ENCODE measurements at places on chromosomes 16 and 17.

DNA sequence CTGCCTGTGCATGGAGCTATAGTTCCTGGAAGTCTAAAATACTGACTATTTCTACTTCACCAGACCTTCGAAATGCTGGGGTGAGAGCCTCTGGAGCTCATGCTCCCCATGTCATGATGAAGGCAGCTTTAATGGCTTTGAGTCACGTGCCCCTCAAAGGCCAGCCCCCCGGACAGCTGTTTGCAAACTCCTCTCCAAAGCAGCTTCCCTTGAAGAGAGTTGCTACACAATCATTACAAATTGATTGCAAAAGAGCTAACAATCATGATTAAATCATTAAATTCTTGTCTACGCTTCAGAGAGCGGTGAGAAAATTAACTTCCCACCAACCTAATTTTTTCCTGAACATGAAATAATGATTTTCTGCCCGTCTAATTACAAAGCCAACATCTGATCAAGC is 134.8 kb upstream of the IRX6 start:
- no peak for DNase-seq

DNA sequence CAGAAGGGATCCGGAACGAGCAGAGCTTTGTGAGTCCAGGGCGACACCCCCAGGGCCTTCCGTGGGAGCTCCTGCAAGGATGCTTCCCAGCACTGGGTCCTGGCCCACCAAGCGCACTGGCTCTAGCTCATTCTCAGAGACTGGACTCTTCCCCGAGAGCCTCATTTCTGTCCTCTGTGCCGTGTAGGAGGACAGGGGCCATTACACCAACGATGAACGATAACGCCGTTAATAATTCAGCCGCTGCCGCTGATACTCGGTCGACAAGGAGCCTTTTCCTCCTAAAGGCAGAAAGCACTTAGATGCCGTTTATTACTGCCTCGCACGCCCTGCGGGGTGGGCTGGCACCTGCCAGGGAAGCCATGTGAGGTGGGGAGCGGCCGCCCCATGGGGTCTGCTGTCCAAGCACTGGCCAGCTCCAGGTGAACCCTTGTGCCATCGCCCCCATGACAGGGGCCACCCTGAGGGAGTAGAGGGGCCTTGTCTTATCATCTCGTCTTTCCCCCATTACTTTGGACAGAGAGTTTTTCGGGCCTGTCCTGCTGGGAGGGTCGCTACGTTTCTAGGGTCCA is 33.5 kb downstream of the TBC1D16 start:
- DNase-seq: no peak

DNA sequence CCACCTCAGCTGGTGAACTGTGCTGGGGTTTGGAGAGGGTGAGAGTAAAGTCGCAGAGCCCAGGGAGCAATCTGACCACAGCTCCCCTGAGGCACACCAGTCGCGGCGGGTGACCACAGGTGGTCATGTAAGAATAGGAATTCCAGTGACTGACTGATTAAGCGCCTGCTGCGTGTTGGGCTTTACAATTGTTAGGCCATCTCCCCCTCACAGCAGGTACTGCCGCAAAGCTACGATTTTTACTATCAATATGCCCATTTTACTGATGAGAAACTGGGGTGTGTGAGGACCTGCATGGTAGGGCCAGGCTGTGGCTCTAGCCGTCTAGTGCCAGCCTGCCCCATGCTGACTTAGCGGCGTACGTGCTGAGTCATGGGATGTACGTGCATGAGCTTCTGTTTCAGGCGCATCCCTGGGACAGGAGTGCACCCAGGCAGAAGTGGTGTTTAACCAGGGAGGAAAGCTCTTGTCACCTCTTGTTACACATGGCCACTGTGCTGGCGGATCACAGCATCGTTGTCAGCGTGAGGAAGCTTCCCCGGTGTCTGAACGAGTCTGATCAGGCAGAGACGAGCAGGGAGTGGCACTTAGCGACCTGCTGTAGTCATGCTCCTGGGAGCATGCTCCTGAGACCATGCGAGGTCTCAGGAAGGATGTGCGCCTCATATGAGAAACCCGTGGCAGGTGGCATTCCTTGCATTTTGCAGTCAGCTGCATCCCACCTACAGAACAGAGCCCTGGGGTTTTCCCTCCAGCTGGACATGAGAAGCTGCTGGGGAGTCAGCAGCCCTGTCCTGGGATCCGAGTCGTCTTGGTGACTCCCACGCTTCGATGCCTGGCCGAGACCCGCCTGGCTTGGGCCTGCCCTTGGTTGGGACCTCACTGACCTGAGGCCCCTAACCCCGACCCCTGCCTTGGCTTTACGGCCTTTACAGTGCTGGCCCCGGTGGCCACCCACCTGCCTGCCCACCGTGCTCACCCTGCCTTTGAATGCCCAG is 163.7 kb upstream of the CHMP6 start:
- DNase-seq: no peak

DNA sequence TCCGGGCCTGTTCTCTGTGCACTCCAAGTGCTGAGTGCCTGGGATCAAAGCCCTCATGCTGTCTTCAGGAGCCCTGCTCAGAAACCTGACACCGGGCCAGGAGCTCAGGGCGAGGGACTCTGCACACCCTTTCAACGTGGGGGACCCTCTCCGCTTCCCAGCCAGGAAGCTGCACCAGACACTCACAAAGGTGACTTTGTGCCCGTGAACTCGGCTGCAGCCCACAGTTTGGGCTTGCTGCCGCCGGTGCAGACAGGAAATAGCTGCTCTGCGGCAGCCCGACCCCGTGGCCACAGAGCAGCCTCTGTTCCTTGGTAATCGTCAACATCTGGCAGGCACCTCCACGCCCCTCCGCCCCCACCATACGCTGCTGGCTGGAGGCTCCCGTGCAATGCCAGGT is 93.4 kb upstream of the METRNL start:
- no peak for DNase-seq

DNA sequence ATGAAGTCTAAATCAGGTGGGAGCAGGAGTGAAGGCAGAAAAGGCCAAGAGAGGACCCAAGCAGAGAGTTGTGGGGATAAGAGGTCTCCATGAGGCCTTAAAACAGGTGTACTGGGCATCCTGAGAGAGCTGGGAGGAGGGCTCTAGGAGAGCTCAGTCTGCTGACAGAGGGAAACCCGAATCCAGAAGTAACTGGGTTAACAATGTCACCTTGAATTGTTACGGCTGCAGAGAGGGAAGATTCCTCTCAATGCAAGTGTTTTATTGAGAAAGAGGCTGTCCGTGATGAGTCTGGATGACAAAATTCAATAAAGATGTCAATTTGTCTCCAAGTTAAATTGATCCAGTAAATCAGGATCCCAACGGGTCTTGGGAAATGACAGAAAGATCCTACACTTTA is 8.3 kb downstream of the DHRS7C start:
- no peak for DNase-seq

- DNase-seq: no peak
These were observed 34.3 kb upstream of the SLC12A3 start for GRCh38 chr16:56830669-56831068.

DNA sequence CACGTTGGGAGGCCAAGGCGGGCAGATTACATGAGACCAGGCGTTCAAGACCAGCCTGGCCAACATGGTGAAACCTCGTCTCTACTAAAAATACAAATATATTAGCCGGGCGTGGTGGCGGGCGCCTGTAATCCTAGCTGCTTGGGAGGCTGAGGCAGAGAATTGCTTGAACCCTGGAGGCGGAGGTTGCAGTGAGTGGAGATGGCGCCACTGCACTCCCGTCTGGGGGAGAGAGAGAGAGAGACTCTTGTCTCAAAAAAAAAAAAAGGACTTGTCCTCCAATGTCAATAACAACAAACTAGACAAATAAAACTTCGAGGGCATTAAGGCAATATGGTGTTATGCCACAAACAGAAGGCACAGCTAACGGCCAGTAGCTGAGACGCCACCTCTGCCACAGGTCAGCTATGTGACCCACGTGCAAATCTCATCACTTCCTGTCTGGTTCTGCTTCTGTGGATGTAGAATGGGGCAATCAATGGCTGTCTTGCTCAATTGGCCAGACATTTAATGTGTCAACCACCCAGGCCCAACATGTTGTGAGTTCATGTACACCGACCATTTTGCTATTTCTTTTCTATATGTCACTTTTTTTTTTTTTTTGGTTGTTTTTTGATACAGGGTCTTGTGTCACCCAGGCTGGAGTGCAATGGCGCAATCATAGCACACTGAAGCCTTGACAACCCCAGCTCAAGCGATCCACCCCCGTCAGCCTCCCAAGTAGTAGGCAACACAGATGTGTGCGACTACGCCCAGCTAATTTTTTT is 834 bp upstream of the TXNDC11 start:
- no peak for DNase-seq

DNA sequence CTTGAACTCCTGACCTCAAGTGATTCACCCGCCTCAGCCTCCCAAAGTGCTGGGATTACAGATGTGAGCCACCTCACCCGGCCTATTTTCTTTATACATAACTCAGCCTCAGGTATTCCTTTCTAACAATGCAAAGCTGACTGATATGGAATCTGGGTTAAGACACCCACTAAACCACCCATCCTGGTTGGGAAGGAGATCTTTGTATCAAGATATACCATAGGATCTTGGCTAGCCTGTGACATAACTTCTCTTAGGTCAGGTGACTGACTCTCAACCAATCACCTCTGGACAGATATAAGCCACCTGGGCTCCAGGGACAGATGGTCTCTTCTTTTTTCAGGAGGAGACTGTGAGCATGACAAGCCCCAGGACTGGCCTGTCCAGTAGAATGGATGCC is 51.2 kb upstream of the NKD1 start:
- no peak for DNase-seq

Measured in NCI-H748 treated with DMSO at 0.1 percent for 48 hours (cell line).